ENCODE measurements at places on chromosomes 1 and 21.

- no peak for DNase-seq
Measured at GRCh38 chr1:213864091-213864490, 123.7 kb upstream of the PROX1 start.

DNA sequence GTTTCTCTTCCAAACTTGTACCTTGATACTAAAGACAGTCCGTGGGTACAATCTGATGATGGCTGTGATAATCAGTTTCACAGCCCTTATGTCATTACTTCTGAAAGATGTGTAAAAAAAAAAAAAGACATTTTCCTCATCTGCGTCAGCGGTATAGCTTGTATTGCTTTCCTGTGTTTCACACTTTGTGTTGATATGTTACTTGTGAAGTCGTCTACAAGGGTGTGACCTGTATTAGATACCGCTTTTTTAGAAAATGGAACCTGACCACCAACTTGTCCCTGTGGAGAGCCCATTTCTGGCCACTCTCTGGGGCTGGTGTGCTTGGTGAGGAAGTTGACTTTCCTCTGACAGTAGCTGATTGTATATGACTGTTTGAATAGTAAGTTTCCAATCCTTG, 50.5 kb downstream of the PEX14 start:
- DNase-seq = no peak

DNA sequence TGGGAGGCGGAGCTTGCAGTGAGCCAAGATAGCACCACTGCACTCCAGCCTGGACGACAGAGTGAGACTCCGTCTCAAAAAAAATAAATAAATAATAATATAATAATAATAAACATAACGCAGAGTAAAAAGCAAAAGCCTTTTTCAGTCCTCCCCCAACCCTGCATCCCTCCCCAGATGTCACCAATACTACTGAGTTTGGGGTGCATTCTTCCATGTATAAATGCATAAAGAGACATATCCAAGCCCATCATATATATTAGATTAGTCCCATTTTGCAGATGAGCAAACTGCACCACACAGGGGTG, 930 bp upstream of the ADAMTSL4 start:
- no peak for DNase-seq

- DNase-seq = no peak
Measured at GRCh38 chr1:7491109-7491817, 279.8 kb upstream of the VAMP3 start.

DNA sequence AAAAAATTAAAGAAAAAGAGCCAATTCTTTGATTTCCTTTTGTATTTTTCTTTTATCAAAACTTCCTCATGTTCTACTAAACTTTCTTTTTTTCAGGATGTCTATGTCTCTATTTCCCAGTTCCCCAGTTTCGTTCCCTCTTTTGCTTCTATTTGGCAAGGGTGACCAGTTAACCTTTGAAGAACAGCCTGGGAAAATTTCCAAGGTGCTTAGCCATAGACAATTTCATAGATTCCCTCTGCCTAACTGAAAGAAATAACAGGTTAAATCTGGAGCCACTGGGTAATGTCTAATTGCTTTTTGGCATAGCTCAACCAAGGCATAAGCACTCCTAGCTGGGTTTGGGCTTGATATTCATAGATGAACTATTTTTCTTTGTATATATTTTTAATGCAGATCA, 272.3 kb downstream of the ADGRL2 start:
- no peak for DNase-seq

DNA sequence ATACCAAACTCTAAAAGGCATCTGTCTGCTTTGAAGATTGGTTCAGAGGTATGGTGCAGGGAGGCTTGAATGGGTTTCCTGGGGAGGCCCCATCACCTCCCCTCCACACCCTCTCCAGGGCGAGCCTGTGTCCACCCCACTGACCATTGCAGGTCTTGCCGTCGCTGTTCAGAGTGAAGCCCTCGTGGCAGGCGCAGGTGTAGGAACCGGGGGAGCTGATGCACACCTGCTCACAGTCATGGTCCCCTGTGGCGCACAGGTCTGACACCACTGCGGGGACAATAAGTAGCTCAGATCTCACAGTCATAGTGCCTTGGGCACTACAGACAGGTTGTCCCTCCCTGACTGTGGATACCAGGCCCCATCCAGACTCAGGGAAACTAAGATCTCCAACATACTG, 6.7 kb downstream of the MATN1 start:
- no peak for DNase-seq

GRCh38 chr1:230215031-230215430, 148.0 kb downstream of the GALNT2 start:
- no peak for DNase-seq

DNA sequence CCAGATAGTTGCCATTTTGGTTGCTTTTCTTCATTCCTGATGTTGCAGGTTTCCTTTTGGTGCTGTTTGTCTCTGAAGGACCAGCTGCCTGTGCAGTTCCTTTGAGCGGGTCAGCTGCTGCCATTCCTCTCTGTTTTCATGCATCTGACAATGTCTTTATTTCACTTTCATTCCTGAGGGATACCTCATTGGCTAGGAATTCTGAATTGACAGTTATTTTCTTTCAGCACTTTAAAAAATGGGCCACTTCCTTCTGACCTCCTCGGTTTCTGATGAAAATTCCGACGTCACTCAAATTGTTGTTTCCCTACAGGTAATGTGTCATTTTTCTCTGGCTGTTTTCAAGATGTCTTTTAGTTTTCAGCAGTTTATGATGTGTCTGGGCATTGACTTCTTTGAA, 24.8 kb downstream of the CCSAP start:
- no peak for DNase-seq

DNA sequence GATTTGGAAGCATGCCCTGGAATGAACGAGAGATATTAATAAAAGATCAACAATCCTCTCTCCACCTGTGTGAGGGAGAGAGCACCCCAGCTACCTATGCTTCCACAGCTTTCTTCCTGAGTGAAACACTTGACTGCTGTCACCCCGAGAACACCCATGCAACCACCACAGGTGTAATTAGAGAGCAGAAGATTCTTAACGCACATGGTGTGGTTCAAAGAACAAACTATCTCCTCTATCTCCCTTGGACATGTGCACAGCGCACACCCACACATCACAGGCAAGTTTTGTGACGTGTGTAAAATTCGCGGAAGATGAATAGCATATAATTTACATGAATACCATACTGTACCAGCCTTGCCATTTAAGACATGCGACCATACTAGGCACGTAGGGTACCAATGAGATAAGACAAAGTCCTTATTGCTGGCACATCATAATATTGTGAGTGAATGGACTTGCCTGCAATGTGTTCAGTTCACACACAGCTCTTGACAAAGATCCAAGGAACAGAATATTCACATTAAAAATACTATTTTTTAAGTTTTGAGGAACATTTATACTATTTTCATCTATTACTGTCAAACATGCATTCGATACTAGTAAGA, 11.6 kb downstream of the ERRFI1 start:
- DNase-seq = no peak

GRCh38 chr1:154213274-154213673, 7.1 kb upstream of the CFAP141 start:
- DNase-seq = no peak

DNA sequence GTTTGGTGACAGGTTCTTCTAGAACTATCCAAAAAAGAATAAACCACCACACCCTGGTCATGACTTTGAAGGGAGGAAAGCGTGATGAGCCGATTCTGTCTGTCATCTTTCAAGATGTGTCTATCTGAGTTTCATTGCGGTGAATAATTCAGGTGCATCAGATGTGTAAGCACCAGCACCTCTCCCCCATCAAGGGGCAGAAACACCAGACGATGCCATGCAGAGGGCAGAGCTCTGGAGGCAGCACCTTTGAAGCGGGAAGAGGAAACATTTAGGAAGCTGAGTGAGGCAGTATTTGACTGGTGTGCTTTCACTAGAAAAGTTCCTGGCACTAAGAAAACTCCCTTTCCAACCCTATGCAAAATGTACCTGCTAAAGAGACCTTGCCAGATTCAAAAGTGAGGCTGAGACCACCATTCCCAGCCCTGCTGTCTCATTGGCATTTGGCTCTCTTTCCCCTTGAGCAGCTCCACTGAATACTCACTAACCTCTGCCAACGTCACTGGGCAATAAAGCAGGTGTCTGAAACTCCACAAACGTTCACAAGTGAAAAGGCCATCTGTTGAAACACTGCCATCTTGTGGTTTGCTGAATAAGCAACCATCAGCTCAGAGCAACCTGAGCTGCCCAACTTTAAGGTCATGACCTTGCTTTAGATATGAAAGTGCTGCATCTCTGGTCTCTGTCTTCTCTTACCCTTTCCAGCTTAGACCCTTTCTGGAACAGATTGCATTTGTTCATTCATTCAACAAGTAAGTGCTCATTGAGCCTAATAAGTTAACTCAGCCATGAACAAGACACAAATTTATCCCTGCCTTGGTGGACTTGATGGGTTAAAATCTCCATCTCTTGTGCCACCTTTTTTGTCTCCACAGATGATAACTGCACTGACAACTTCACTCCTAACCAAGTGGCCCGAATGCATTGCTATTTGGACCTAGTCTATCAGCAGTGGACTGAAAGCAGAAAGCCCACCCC, 228.6 kb downstream of the PAPPA2 start:
- DNase-seq = no peak

GRCh38 chr1:198156111-198156744, 570 bp upstream of the NEK7 start:
- peak; percentile 63 for DNase-seq

DNA sequence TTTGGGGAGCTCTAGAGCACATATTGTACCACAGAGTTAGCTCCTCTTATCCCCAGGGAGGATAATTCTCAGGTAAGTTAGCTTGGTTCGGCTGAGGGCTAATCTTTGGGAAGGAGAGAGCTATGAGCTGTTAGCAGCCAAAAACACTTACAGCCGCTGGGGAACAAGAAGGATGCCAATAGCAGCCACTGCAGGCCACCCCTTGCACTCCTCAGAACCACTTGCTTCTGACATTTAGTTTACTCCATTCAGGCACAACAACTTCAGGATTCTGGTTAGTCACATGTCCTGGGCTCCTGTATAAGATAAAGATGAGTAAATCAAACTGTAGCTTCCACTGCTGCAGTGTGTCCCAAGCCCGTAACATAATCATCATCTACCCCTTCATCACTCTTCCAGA, 212.6 kb upstream of the ADGRL2 start:
- DNase-seq = no peak

DNA sequence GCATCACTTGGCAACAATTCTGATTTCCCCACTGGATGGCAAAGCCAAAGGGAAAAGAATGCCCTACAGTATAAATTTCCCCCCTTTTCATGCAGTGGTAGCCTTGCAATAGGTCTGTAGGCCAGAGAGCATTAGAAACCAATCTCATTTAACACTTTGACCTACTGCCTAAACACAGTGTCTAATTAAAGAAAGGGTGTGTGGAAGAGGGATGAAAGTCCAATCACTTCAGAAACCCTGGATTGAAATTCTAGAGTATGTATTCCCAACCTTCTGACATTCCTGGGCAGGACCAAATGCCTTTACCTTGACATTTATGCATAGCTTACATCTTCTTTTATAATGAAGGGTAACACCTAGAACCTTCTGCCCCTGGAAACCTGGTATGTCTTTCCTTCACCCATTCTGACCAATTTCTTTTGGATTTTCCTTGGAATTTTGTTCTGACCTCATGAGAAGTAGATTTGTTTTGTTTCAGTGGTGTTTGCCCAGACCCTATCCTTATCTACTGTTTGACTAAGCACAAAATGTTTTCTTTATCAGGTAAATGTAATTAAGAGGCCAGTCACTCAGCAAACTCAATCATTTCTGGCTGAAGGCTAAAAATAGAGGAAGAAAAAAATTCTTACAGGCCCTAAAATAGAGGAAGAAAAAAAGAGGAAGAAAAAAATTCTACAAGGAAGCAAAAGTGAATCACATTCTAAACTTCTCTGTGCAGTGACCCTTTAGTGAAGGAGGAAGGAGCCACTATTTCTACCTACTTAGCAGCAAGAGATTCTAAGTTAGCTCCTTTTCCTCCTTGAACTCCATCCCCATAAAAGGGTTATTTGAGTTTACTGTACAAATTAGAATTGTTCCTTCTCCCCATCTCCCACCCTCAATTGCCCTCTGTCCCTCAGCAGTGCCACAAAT, 129.5 kb upstream of the DSCAM start:
- no peak for DNase-seq

- DNase-seq = no peak
Measured at GRCh38 chr1:182286761-182287160, 104.8 kb downstream of the GLUL start.

GRCh38 chr1:162956922-162957321, 95.9 kb upstream of the CCDC190 start:
- no peak for DNase-seq

GRCh38 chr1:226637147-226637935, 88.8 kb downstream of the STUM start:
- DNase-seq = no peak

GRCh38 chr1:81007024-81007423, 793.7 kb upstream of the ADGRL2 start:
- DNase-seq = no peak

GRCh38 chr1:160734301-160734700, 4.7 kb upstream of the SLAMF7 start:
- no peak for DNase-seq

DNA sequence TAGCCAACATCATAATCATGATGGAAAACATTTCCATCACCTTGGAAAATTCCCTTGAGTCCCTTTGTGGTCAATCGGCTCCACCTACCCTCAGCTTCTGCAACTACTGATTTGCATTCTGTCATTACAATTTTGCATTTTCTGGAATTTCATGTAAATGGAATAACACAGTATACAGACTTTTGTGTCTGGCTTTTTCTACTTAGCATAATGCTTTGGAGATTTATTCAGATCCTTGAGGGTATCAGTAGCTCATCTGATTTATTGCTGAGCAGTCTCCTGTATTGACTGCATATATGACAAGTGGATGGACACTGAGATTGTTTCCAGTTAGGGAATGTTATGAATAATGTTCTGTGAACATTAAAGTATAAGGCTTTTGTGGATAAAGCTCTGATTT, 358.3 kb downstream of the USP25 start:
- DNase-seq = no peak

- DNase-seq = no peak
Measured at GRCh38 chr1:117284399-117285215, 73.9 kb upstream of the VTCN1 start.

DNA sequence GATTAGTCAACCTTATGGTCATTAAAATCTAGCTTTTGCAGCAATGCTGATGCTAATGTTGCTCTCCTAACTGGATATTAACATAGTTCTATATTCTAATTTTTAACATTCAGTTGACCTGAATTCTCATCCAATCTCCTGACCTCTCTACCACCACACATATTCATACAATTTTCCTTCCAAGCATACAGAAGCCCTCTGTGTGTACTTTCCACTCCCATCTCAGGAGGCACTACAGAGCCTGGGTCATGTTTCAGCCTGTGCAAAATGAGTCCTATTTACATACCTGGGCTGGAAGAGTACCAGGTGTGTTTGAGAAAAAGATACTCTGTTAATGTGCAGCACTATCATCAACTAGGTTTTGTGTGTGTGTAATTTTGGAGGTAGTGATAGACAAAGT, 486.3 kb downstream of the NEGR1 start:
- no peak for DNase-seq

DNA sequence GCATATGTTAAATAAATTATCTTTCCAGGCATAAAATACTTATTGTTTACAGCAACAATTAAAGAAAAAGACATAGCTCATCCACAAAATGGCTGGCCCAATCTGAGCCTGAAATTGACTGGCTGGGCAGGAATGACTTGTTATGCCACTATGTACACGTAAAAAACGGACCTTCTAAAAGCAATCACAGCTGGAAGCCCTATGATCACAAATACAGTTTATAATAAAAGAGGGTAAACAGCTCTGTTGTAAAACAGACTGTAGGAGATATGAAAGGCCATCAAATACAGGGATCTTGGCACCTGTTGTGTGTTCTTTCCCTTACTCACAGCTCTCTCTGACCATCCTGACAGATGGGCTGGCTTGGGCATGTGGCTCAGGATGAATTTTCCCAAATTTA, 70.5 kb upstream of the DMRTA2 start:
- DNase-seq = no peak

GRCh38 chr1:245276445-245276844, 121.7 kb downstream of the KIF26B start:
- no peak for DNase-seq
